ENCODE measurements at places on chromosomes 6 and 20.
A peak's percentile ranks its signal among the peaks of the same experiment; 100 is the strongest.

DNA sequence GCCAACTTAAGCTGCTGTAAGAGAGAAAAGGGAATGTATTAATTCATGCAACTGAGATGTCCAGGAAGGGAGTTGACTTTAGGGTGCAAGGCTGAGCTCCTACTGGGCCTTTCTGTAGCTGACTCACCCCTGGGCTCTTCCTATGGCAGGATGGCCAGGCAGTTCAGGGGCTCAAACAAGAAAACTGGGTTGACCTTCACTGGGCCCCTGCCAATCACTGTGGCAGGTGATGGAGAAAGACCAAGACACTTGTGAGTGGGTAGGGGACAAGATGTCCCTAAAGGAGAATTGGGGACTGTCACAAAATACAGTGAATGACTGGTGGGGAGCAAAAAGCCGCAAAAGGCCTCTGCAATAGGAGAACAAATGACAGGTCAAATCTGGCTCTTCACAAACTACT, 21.5 kb upstream of the RALGAPA2 start:
- DNase-seq, result no peak

GRCh38 chr6:167247814-167248595, 43.1 kb upstream of the UNC93A start:
- no peak for DNase-seq

- DNase-seq, result no peak
Measured at GRCh38 chr20:3043322-3043721, at the start of gene GNRH2. Gene GNRH2, plus strand, starts transcription at chr20:3043622. Its CDS starts 793 bp downstream, at chr20:3044415.

DNA sequence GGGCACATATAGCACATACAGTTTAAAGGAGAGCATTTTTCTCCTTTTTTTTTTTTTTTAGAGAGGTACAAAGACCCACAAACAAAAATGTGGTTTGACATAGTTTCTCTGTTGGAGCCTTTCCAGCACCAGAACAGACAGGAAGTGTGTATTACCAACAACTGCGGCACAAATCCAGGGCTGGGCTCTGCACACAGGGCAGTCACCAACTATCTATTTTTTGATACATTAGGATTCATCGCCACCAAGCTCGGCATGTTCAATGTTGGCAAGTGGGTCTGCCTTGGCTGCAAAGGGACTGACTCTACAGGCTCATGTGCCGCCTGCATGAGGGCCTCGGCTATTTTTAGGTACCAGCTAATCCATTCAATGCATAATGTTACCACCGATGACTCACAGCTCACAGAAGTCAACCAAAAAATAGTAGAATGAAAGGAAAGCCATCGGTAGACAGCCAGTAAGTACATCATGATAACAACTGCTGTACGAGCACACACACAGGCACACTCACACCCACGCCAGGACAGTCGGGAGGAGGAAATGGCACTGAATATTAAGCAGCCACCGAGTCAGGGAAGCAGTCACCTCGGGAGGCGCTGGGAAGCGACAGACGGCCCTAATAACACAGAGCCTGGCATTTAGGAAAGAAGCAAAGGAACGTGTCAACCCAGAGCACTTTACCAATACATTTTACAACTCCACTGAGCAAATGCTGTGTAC, 81.6 kb downstream of the GMPR start:
- peak; percentile 83 for DNase-seq

- peak; percentile 53 for DNase-seq
Measured at GRCh38 chr6:7974938-7975763, 64.6 kb upstream of the TXNDC5 start.

- no peak for DNase-seq
Measured at GRCh38 chr6:27128311-27129094, 119.0 kb upstream of the PRSS16 start.

DNA sequence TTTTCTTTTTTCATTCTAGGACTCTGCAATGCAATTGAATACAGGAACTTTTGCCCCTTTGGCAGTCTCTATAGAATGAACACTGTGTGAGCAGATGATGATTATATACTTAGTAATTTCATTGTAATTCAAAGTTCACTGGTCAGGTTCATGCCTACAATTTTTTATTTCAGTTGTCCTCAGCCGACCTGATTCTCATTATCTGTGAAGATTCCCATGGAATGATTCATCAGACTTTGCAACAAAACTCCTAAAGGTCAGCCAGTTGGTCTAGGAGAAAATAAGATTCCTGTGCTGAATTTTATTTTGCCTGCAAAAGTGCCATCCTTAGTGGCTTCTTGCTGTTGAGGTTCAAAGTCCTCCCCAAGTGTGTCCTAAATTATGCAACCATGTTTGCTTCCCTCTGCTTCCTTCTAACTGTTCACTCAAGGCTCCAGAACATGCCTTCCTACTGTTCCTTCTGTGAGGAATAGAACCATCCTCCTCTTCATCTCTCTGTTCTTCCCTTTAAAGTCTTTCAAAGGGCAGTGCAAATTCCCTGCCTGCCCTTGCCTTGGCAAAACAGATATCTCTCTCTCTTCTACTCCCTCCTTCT, 194.2 kb upstream of the CNR1 start:
- no peak for DNase-seq

DNA sequence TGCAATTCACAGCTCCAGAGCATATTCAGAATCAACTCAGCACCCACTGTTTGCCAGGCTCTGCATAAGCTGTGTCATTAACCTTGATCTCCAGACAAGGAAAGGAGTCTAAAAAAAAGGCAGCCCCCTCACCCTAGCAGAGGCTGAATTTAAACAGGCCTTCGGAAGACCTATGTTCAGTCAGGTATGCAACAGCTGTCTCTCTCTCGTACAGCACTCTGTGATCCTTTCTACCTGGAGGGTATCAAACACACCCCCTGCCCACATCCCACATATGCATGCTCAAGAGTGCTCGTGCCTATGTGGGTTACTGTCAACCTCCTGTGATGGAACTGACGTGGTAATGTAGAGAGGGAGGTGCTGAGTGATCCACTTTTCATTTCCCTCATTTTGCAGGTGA, 8.5 kb downstream of the PLAGL2 start:
- no peak for DNase-seq

DNA sequence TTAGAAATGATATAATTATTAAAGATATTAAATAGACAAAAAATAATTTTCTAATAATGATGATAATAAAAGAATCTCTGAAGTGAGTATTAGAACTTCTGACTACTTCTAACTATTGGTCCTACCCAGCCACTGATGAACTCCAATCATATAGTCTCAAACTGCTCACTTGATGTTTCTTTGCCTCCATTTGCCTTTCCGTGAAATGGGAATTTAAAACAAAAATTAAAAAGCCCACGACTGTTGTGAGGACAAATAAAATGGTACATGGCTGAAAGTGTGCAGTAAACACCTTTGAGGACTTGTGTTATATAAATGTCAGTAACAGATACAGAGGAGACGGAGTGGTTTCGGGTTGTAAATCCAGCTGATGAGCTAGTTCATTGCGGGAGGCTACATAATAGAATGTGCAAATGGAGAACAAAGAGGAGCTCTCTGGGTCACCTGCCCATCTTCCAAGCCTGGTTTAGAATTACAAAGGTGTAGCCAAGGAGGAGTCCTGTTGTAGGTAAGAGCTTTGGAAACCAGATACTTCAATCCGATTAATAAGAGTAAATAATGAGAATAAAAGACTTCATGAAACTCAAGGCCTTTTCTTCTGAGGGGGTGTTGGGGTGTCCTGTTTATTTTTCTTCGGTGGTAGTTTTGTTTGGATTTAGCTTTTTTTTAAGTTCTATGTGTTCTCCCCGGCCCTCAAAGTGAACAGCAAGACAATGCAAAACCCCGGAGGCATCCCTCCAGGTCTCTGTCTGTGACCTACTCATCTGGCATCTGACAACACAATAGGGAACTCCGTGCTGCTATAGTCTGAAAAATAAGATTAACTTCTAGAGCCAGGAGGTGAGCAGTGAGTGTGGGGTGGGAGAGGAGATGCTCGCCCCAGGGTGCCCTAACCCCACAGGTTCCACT, 4.4 kb upstream of the PXDC1 start:
- DNase-seq, result no peak

DNA sequence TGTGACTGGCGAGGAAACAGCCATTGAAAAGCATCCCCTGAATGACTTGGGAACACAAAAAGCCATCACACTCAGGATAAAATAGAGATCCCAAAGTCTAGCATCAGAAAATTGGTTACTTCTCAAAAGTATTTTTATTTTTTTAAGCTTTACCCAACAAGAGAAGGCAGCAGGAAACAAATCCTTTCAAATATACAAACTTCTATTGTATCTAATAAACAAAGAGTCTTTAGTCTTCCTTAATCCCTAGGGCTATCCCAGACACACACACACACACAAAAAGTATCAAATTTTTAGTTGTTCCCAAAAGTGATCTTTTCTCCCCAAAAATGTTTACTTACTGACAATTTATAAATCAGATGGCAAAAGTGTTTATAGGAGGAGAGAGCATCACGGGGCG, 33.2 kb upstream of the MARCKS start:
- no peak for DNase-seq

- DNase-seq, result no peak
Measured at GRCh38 chr6:152296648-152297376, 340.4 kb downstream of the SYNE1 start.

DNA sequence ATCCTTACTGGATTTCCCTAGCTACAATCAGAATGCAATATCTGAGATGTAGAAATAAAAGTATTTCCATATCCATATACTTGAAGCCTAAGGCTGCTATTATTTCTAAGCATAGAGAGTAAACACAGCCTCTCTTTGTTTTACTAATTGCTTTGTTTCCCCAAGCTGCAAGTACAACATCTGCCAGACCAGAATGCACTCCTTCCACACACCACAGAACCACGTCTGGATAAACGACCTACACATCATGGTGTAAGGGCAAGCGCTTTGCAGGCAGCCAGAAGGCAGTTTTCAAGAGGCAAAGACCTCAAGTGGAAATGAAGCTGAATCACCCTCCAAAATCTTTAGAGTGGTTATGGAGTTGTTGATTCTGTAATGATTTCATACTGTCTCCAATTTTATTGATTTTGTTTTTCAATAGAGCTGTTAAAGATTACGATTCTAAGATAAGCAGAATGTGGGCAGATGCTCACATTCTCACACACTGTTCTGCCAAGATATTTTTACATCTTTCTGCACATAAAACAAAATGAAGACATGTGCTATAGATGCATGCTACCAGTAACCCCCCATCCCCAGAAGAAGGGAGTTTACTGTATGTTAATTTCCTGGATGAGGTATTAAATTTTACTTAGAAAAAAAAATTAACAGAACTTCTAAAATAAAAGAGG, 88.8 kb downstream of the THEMIS start:
- no peak for DNase-seq

DNA sequence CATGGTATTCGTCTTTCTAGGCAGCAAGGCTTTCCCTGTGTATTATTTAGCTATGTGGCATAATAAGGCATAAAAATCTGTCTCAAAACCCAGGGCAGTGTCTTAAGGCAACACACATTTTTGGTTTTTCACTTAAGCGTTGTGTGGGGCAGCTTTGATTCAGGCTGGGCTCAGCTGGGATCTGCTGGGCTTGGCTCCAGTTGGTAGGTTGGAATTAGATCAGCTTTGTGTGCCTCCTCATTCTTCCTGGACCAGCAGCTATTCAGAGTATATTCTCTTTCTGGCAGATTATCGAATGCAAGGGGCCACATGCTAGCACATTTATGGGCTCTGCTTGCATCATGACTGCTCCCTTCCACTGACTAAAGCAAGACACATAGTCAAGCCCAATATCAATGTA, 487.9 kb downstream of the RFPL4B start:
- DNase-seq, result no peak

GRCh38 chr6:31529329-31530150, 778 bp downstream of the MCCD1 start:
- DNase-seq, result no peak

GRCh38 chr6:139758209-139758611, 383.8 kb upstream of the CITED2 start:
- no peak for DNase-seq

- peak; percentile 54 for DNase-seq
Measured at GRCh38 chr6:137637121-137637520, 142.9 kb upstream of the OLIG3 start.

- DNase-seq, result no peak
Measured at GRCh38 chr6:11494786-11495564, 42.6 kb upstream of the TMEM170B start.

- DNase-seq, result no peak
Measured at GRCh38 chr6:138528137-138528536, 28.8 kb upstream of the NHSL1 start.

DNA sequence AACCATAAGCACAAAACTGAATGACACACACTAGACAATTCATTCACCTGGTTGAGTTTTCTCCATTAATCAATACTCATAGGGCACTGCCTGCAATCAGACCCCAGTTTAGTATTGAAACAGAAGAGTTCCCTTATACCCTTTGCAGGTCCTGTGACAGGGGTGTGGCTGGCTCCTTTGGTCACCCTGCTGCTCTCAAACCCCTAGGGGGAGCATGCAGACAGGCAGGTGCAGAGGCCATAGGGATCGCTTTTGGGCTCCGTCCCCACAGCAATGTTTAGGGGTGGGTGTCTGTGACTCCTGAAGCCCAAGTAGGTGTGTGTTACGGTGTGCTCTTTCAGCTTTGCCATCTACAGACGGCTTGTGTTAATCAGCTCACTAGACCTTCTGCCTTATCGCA, 210.4 kb downstream of the CENPW start:
- DNase-seq, result no peak

DNA sequence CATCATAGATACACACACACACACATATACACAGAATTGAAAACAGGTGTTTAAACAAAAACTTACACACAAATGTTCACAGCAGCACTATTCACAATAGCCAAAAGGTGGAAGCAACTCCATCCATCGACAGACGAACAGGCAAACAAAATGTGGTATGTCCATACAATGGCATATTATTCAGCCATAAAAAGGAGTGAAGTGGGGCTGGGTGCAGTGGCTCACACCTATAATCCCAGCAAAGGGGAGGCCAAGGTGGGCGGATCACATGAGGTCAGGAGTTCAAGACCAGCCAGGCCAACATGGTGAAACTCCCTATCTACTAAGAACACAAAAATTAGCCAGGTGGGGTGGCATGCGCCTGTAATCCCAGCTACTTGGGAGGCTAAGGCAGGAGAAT, 80.3 kb downstream of the CHD6 start:
- no peak for DNase-seq

- DNase-seq, result no peak
Measured at GRCh38 chr20:52974179-52974594, 2.0 kb downstream of the TSHZ2 start.

GRCh38 chr6:119447921-119448320, 98.4 kb upstream of the MAN1A1 start:
- no peak for DNase-seq

DNA sequence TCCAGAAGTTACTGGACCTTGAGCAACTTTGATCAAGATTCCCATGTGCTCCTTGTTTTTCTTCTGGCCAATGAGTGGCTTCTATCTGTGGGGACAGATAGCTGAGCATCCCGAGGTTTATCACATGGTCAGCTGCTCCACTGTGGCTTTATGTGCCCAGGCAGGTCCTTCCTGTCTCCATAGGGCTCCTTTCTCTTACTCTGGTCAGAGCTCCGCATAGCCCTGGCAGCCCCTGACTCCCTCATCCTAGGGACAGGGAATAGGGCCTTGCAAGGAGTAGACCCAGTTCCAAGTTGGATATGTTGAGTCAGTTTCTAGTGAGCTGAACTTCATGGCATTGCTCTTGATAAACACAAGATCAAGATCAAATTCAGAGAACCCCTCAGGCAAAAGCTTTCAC, 6.4 kb upstream of the MAS1L start:
- DNase-seq, result no peak

- no peak for DNase-seq
Measured at GRCh38 chr6:110720066-110720465, 95.2 kb downstream of the CDK19 start.
